ENCODE measurements at places on chromosomes 2 and 18.
A peak's percentile ranks its signal among the peaks of the same experiment; 100 is the strongest.

DNA sequence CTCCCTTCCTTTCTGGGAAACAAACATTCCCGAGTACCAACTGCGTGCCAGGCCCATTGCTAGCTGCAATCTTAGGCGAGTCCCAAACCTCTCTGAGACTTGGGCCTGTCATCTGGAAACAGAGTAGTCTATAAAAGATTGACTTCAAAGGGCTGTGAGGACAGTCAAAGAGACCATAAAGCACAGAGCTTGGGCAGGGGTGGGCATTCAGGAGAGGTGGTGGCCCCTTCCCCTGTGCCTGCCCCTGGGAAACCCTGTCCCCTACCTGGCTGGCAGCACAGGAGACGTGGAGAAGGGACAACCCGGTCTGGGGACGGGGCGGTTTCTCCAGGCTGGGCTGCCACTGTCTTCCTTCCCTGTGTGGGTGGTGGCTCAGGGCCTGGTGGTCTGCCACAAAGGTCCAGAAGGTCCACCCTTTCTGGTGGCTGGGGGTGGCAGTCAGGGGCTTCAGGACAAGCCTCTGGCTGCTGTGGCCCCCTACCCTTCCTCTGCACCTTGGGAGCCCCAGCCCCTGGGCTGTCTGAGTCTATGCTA is 33.9 kb upstream of the FOSL2 start:
- DNase-seq = no peak

- DNase-seq = no peak
These were observed 137.9 kb upstream of the UBE2E3 start for GRCh38 chr2:180842461-180842860.

DNA sequence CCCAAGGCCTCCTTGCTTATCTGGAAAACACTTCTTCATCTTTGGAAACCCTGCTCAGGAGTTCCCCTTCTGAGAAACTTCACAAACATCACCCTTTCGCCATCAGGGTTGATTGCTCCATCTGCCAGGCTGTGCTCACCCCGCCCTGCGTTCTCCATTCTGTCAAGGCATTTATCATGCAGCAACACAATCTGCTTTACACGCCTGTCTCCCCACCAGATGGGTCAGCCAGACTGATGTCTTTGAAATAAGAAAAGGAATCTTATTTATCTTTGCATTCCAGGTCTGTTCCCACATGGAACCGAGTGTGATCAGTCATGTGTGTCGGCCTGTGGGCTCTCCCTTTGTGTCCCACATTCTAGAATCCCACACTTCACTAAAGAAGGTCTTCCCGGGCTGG is 110.0 kb upstream of the ARL4C start:
- no peak for DNase-seq

GRCh38 chr2:49261781-49262180 is 107.5 kb upstream of the FSHR start:
- DNase-seq = no peak

DNA sequence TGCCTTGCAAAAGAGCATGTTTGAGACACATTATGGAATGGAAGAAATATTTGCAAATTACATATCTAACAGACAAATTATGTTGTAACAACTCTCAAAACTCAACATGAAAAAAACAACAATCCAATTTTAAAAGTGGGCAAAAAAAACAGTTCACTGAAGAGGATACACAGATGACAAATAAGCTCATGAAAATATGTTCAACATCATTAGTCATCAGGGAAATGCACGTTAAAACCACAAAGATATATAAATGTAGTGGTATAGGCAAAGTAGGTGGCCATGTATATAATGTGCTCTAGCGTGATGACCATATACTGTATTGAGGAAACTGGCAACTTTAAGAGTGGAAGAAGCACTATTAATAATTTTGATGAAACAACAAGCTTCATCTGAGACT is 220.1 kb downstream of the IRS1 start:
- DNase-seq = no peak

DNA sequence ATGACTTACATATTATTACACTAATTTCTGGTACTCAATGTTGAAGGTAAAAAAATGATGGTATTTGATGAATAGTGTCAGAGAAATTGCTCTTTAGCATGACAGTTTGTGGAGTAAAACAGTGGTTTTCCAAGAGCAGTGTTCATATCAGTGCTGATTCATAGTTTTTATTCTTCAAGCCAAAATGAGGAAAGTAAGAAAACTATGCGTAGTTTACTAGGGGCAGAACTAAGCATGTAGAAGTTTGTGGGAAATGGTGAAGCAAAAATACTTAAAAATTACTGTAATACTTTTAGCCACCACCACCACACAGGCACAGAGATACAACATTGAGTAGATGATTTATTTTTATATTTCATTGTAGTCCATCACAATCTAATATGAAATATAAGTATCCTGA is 137.3 kb downstream of the ZNF804A start:
- no peak for DNase-seq

- no peak for DNase-seq
These were observed 34.1 kb downstream of the PIEZO2 start for GRCh38 chr18:11115276-11115675.

DNA sequence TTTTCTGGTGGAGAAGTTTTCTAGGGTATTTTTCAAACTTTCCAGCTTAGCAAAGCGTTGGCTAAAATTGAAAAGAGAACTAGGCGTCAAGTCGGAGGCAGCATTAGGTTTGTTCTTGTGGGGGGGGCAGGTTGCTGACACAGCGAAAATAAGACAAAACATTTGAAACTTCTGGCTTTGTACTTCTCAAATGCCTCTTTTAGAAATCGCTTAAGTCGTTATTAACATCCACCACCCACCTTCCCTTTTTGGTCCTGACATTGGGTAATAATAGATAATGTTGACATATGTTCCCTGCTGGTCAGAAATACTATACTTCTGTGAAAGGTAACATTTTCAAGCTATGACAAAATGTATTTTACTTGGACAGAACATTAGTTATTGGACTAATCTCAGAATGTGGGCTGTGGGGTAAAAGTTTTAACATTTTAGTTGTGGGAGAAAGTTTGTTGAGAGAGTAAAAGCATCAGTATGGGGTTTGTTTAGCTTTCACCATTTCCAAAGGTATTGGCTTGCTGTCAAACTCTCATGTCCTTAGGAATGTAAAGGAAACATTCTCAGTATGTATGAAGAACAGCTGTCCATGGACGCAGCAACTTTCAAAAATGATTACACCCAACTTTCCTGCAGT is 88.1 kb upstream of the ZEB2 start:
- DNase-seq = no peak

DNA sequence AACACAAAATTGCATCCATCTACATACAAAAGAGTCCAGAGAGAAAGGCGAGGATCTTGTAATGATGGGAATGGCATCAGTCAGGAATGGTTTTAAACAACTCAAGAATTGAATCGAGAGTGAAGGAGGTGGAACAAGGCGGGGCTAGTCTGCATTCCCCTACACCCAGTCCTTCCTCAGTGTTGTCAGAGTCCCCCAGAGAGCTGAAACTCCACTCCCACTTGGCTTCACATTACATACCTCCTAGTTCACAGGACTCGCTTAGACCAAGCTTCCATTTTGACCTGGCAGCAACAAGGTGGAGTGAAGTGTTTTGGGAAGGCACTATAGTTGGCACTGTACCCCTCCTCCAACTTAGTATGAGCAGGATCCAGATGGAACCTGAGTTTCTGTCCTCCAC is 1273.5 kb upstream of the CRIM1 start:
- DNase-seq = no peak

DNA sequence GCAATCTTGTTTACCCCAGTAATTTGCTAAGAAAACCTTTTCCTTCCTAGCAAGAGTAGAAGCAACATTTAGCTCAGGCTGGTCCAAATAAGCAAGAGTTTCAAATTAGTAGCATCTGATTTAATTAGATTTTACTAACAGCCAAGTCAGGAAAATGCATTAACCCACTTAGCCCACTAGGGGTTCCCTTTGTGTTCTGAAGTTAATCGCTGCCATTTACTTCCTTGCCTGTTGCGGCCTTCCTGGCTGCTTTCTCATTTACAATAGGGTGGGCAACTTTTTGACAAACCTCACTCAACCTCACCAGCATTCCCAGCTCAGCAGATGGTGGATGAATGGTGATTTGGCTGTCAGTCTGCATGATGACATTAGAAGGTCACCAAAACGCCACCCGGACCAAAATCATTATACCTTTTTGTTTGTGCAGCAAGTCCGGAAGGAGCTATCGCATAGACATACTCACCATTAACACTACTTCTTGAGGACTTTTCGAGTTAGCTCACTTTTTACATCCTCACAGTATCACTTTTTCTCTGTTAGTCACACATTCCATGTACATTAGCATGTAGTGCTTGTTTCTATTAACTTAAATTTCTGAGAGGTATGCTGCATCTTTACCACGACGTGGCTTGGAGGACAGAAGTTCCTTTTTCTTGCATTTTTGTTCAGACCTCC is 101.5 kb upstream of the SETBP1 start:
- no peak for DNase-seq

- no peak for DNase-seq
These were observed 63.2 kb upstream of the SPAG16 start for GRCh38 chr2:213220967-213221603.

DNA sequence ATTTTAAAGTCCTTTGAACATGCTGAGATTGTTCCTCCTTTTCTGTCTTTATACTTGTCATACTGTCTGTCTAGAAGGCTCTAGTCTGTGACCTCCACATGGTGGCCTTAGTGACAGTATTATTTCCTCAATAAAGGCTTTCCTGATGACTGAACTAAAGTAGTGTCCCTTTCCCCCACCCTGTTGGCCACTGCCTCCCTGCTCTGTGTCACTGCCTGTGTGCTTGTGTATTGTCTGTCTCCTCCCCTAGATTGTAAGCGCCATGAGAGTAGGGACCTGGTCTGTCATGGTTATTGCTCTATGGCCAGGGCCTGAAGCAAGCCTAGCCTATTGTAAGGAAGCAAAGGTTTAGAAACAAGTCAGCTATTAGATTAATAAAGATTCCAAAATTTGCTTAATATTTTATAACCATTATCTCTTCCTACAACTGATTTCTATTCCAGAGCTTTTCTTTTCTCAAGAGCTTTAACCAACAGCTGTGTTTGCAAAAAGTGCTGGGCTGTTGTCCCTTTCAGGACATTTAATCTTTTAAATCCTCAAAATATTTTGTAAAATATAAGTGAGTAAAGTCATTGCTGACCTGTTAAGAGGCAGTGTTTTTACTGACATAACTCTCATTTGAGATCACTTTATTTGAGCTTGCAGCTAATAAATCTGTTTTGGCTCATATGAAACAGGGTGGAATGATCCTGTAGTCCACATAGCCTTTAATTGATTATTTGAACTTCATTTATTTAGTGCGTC is 35.5 kb downstream of the DIS3L2 start:
- DNase-seq = no peak

GRCh38 chr2:144493027-144493809 is 26.7 kb downstream of the ZEB2 start:
- no peak for DNase-seq

DNA sequence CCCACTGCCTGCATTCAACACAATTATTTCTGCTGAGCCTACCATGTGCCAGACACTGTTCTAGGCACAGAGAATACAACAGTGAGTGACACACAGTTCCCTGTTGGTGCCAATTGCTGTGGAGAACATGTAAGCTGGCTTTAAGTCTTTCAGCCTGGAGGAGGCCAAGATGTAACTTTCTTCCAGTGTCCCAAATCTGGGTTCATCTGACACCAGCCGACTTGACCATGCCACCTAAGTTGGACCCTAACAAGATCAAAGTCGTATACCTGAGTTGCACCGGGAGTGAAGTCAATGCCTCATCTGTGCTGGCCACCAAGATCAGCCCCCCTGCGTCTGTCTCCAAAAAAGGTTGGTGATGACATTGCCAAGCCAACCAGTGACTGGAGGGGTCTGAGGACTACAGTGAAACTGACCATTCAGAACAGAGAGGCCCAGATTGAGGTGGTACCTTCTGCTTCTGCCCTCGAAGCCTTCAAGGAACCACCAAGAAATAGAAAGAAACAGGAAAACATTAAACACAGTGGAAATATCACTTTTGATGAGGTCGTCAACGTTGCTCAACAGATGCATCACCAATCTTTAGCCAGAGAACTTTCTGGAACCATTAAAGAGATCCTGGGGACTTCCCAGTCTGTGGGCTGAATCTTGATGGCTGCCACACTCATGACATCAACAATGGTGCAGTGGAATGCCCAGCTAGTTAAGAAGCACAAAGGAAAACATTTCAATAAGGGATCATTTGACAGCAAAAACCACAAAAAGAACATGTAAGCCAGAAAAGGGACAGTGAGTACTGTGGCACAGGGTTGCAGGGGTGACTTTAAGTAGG is 6.3 kb downstream of the TRABD2A start:
- DNase-seq = peak; percentile 22

DNA sequence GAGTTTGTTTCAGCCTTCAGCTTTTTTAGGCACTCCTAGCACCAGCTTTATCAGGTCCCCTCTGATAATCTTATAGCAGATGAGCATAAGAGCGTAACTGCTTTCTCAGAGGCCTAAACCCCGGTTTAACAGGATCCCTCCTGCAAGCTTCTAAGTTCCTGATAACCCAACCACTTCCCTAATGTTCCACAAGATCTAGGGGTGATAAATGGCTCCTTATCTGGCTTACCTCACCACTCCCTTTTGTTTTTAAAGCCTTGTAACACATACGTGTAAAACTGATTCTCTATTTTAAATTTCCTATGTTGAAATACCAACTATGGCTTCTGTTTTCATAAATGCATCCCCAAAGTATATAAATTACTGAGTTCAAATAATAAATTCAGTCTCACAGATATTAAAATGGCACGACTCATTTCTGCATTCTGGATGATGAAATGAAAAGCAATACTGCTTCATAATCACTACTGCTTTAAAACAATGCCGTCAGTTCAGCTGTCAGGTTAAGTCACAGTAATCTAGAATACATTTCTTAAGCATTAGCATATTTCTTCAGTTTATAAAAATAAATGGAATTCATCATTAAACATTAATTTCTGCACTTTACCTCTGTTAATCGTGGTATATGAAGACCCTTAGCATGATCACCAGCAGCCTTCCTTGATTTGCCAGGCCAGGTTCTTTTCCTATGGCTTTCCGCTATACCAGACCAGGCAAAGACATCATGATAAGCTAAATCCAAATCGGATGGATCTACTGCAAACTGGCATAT is 126.3 kb downstream of the C2orf74 start:
- DNase-seq = no peak

GRCh38 chr2:157348291-157348921 is 22.8 kb upstream of the ERMN start:
- no peak for DNase-seq

DNA sequence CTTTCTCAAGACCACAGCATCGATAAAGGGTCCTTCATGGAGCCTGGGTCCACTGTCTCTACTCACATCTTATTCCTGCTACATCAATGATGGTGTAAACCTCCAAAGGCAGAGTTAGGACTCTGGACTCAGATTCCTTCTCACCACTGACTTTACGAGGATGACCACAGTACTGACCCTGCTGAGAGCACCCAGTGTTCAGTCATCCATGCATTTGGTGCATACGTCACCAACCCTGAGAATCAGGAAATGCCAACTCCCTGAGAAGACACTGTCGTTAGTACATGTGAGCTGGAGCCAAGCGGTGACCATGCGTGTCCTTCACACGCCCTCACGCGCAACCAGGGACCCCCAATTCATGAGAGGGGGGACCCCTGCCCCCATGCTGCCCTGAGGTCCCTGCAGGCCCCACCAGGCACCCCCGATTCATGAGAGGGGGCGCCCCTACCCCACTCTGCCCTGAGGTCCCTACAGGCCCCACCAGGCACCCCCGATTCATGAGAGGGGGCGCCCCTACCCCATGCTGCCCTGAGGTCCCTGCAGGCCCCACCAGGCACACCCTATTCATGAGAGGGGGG is 178.4 kb upstream of the TPO start:
- DNase-seq = no peak

Data from right forelimb (tissue), 1 donor.